ENCODE measurements at places on chromosomes 16 and 17.
A peak's percentile ranks its signal among the peaks of the same experiment; 100 is the strongest.

DNA sequence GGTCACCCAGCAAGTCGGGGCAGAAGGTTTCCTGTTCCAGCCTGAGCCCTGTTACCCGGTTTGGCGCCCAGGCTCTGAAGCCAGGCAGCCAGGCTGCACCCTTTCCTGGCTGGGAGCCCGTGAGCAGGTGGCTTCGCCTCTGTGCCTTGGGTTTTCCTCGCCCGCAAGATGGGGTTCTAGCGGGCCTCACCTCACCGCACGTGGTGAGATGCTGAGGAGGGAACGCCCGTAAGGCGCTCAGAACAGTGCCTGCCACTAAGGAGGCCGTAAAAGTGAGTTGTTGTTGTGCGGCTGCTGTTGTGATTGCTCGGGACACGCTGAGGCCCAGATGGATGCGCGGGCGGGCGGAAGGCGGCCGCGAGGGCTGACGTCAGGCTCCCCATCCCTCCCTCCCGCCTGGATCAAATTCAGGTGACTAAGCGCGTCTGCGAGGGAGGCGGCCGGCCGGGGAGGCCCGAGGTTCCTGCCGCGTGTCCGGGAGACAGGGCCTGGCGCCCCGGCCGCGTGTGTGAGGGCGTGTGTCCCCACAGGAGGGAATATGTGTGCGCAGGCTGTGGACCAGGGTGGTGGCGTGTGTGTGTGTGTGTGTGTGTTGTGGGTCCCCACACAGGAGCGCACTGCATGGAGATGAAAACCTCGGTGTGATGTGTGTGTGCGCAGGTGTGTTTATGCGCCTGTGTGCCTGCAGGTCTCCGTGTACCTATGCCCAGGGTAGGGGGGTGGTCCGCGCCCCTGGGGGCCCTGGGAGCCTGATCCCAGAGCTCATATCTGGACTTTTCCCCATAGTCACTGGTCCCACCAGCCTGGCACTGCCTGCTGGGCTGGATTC, 4.3 kb downstream of the CAMKK1 start:
- DNase-seq, result peak; percentile 65

GRCh38 chr16:89096768-89097391, 3.2 kb downstream of the ACSF3 start:
- no peak for DNase-seq

DNA sequence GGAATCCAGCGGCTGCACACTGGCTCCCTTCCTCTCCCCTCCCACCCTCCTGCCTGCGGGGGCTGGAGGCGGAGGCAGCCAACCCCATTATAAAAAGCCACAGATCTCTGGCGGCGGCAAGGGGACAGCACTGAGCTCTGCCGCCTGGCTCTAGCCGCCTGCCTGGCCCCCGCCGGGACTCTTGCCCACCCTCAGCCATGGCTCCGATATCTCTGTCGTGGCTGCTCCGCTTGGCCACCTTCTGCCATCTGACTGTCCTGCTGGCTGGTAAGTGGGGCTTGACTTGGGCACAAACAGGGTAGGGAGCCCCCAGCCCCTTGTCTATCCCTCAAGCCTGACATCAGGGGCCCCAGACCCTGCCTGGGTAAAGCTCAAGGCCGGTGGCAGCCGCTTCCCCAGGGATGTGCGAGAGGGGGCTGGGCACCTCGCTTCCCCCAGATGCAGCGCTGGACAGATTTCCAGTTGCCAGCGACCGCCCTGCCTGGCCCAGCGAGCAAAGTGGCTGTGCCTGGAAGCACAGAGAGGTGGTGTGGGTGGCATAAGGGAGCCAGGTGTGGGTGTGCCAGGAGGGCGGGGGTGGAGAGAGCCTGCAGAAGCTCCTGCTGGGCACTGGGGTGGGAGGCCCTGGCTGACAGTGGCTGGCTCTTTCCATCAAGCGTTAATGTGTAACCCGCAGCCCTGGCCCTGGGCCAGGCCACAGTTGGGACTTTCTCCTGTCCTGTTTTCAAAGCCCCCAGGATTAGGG, at the start of gene CX3CL1:
Gene CX3CL1 (plus strand): TSS at position 119 of the 745 bp plus-strand sequence. CDS start 79 bp downstream, at position 198.
- DNase-seq, result peak; percentile 78

- DNase-seq, result no peak
These were observed 68.9 kb downstream of the SNX11 start for GRCh38 chr17:48176471-48176855.

DNA sequence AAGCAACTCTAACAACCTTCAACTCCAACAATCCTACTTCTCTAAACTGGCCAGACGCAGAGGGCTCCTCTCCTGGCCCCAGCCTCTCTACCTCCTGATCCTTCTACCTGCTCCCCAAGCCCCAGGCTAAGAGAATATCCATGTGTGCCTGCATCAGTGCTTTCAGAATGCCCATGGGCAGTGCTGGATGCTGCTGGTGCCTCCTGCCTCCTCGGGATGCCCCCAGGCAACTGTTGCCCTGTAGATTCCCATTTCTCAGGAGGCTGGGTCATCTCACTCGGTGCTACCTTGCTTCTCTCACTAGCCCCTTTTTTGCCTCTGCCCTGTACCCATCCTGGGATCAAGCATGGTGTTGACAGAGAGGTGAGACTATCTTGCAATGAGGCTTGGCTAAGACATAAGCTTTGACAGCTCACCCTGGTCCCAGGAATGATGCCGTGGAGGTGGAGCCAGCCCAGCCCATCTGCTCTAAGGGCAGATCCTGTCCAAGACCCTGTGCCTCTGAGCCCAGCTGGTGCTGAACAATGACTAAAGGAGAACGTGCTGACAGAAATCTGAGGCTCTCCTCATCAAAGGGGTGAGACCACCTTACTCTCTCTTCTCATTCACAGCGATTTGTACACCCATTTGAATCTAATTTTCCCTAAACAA, 19.4 kb upstream of the SUPT4H1 start:
- DNase-seq, result no peak
